ENCODE measurements at places on chromosomes 3 and 15.

DNA sequence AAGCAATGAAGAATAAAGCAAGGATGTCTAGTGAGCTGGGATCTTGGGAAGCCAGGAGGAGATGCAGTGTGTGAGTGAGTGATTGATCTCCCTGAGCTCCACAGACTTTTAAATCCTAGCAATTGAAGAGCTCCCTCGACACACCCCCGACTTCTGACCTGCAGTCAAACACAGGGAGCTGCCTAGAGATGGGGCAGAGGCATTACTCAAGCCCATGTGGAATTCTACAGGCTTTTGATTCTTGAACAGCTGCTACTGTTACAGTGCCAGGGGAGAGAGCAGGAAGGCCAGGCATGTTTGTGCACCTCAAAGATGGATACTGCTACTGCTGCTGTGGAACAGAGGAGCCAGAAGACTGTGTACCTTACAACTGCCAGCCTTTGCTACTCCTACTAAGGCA lies 1403.1 kb upstream of the ALCAM start:
- DNase-seq: no peak

DNA sequence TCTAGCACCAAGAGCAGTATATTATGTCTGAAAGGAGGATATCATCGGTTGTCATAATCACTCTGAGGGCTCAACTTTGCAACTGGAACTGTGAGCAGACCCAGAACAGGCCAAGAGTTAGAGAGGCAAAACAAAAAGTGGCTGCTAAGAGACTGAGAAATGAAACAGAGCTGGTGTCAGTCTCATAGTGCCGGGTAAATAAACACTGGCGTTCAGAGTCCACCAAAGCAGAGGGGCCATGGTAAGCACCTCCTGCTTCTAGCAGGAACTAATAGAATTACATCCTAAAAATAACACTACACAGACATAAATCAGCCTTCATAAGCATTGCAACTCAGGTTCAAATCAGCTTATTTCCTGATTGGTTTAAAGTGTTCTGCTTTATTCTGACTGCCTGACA lies 10.3 kb upstream of the IL12A start:
- no peak for DNase-seq

DNA sequence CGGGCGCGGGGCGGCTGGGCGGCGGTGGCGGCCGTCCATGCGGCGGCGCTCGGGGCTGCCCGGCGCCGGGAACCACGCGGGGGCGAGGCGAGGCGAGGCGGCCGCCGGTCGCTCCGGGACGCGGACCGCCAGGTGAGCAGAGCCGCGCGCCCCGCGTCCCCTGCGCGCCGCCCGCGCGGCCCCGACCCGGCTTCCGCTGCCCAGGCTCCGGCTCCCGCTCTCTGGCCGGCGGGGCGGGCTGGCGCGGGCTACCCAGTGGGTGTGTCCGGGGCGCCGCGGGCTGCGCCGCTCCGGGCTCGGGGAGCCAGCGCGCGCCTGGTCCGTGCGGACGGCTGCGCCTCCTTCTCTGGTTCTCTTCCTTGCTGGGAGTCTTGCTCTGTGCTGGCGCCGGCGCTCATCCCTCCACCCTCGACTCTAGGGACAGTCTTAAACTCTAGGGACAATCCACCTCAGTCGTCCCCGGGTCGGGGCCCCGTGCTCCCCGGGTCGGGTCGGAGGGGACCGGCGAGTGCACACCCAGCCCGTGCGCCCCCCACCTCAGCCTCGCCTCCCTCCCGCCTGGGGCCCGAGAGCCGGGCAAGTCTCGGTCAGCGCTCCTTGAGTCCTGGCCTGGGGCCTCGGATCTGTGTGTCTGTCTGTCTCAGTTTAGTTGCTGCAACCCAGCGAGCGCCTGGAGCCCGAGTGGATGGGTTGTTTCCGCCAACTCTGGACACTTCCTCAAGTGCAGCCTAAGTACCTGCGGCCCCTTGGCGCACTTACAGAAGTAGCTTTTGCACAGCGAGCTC lies 488 bp downstream of the THSD4 start:
- DNase-seq: peak; percentile 56

- DNase-seq: no peak
Observed at GRCh38 chr3:151675858-151676615, 57.7 kb upstream of the AADACL2 start.

DNA sequence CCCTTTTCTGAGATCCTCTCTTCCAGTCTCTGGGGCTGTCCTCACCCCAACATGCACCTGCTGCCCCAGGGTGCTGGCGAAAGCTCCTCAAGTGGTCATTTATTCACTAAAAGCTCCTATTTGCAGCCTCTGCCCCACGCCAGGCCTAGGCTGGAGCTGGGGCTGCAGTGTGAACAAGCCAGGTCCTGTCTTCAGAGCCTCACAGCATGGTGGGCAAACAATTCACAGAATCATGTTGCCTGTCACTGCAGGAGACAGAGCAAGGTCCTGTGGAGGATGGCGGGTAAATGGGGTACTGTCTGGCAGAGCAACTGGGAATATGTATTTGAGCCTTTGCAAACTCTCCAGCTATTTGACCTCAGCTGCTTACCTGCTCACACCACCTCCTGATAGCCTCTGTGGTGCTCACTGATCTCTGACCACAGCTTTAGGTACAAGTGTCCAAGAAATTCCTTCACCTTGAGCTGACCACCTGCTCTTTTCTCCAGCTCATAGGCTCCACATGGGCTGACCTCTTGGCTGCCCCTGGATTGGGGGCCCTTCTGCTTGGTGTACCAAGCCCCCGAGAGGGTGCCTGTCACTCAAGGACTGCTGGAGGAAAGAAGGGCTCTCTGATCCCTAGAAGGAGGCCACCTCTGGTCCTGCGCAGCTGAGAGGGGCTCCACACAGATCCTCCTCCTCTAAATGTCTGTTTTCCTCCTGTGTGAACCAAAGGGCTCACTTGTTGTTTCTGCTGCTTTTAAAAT lies 35.6 kb downstream of the AMOTL2 start:
- DNase-seq: no peak

DNA sequence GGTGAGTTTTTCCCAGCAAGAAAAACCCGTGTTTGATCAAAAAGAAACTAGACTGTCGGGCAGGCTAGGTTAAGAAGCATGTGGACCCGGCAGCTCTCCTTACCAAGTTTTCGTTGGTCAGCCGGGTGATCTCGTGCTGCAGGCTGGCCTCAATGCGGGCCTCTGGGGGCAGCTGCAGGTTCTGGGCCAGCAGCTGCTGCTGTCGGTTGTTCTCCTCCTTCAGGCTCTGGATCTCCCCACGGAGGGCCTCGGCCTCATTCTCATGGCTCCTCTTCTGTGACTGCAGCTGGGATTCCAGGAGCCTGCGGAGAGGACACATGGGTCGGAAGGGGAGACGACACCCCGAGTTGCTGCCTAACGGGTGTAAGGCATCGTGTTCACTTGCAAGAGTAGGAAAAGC lies 44.5 kb upstream of the MYO5C start:
- no peak for DNase-seq
